RPMI8226 (cell line): ENCODE measurements at places on chromosomes 6 and 20.
A peak's percentile ranks its signal among the peaks of the same experiment; 100 is the strongest.

- DNase-seq, result no peak
Measured at GRCh38 chr6:133544419-133544818, 303.3 kb downstream of the EYA4 start.

DNA sequence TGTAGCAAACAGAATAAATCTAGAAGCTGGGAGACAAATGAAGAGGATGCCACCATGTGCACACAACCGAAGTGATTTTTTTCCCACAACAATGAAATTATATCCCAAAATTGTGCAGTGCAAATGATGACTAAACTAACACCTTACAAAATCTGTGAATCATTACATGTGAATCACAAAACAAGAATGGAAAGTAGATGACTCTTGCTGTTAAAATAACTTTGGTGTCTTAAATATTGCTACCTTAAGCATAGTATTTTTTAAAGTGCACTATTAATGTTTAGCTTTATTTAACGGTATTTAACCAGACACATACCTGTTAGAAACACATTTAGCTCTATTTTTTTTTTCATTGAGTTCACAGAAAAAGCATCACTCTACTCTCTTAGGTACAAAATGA, 190.8 kb downstream of the TBC1D32 start:
- no peak for DNase-seq

DNA sequence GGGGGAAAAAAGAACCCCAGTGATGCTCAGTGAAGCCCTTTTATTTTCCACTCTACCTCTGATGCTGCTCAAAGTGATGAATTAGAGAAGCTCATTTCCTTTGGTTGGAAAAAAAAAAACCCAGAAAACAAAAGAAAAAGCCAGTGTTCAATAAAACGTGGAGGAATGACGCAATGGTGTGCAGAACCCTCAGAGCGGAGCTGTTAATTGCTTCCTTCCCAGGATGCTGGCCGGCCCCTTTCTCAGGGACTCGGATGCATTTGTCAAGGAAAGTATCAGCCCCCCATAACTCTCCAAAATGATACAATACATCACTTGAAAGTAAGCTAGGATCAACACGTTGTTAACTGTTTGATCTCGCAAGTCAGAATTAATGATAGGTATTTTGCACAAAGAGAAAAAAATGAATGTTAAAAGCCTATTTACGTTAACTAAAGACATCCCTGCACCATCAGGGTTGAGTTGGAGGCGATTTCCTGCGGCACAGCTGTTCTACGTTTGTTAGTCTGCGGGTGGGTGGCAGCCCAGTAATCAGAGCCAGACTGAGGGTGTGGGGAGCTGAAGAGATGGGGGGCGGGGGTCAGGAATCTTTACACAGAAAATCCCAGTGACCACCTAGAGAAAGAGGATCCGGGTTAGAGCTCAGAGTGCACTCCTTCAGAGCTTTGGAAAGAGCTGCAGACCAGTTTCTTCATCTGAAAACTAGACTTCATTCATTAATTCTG, 132.4 kb downstream of the BMP7 start:
- DNase-seq, result no peak

DNA sequence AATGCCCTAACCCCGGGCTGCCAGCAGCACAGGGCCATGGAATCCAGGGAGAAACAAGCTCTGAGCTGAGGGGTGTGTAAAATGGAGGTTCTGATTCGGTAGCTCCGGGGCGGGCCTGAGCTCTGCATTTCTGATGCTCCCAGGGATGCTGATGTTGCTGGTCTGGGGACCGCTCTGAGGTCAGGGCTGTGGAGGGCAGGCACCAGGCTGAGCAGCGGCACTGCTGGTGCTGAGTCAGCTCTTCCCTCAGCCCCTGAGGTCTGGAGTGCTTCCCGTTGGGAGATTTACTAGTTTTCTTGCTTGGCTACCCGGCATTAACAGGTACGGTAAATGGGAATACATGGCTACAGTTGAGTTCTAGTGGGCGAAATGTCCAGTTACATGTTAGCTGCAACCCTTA, 18.6 kb upstream of the CST3 start:
- no peak for DNase-seq

GRCh38 chr6:165098165-165098564, 211.2 kb downstream of the C6orf118 start:
- DNase-seq, result peak; percentile 23

DNA sequence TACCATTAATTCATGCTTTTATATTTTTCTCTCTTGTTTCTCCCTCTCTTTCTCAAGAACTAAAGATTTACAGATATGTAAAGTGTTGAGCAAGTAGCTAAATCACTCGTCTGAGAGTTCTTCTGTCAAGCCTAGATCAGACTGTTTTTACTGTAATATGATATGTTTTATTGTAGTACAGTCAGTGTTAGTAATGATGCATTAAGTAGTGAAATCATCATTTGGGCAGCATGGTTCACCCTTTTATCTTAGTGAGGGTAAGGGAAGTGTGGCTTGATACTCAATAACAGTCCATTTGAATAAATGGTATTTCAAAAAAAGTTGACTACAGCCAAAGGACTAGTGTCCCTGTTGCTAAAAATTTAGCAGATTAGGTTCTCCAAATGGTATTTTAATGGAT, 9.2 kb downstream of the CYB5R4 start:
- no peak for DNase-seq

GRCh38 chr6:16344756-16345155, 106.4 kb downstream of the GMPR start:
- no peak for DNase-seq

GRCh38 chr6:157822245-157823000, 623 bp upstream of the SNX9 start:
- DNase-seq, result peak; percentile 25

- DNase-seq, result no peak
Measured at GRCh38 chr6:110538416-110539160, 62.2 kb upstream of the SLC22A16 start.

DNA sequence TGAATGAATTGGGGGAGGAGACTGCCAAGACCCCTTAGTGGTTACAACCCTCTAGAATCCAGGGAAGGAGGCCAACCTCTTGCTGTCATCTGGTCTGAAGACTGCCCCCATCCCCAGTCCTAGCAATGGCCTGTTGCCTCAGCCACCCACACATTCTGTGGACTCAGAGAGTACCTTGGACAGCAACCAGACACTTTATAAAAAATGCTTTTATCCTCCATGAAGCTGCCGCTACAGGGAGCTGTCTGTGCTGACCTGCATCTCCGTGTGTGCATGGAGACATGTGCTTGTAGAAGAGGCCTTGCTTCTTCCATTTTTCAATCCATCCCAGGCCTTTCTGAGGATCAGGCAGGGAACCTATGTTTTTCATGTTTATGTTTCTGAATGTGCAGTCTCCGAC, 15.2 kb downstream of the CDH22 start:
- peak; percentile 50 for DNase-seq

GRCh38 chr20:60352596-60352995, 394.4 kb downstream of the CDH26 start:
- no peak for DNase-seq

DNA sequence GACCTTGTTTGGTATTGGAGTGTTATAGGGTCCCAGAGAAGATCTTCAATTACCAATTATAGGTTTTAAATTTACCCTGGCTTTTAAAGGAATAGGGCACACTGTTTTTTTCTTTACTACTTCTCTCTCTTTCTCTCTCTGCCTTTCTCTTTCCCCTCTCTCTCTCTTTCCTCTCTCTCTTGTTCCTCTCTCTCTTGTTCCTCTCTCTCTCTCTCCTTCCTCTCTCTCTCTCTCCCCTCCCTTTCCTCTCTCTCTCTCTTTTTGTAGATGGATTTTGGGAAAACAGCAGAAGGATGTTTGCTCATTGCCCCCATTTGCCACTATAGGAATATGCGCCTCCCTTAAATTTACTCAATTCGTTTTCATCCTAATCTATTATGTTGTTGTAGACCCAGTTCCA, 45.2 kb downstream of the TBX18 start:
- no peak for DNase-seq

DNA sequence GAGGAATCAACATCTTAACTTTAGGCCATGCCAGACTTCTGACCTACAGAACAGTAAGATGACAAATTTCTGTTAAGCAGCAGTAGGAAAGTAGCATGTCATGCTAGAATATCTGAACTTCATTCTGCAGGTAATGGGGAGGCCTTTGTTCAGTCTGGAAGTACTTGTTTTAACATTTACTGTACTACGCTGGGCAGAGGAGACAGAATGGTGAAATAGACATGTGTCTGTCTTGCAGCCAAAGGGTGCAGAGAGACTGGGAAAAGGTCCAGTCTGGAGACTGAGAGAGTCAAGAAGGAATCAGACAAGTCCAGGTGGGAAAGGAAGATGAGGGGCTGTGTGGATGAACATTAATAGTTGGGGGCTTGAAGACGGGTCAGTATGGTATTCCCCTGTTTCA, 17.5 kb upstream of the ZBTB2 start:
- DNase-seq, result no peak

GRCh38 chr6:164068527-164068926, 654.0 kb downstream of the QKI start:
- DNase-seq, result no peak

DNA sequence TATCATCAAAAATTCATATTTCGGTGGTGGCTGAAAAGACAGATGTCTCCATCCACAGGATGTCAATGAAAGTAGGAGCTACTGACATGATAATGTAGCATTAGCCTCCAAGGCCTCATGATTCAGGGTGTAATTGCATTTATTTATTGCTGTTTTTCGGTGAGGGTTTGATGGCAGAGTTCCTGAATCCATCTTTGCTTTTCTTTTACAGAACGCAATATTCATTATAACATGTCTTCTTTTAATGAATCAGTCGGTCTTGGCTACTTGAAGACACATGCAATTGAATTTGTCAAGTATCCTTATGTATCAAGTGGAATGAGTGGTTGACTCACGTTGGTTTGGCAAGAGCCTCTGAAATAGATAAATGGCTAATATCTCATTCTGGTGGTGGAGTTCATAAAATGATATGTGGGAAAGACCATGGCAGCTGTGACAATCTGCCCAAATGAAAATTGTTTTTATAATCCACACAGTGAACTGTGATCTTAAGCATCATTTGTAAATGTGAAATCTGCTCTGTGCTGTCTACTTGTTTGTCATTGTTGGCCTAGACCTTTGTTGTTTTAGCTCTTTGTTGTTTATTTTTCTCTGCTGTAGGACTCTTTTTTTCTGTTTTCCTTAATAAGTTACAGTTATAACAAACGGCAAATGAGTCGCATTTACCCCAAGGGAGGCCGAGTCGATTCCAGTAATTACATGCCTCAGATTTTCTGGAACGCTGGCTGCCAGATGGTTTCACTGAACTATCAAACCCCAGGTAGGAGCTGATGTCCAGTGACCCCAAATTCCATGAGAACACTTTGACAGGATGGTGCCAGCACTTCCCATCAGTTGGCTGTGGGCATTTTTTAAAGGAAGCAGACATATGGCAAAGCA, 105.7 kb upstream of the LAMP5 start:
- DNase-seq, result no peak

DNA sequence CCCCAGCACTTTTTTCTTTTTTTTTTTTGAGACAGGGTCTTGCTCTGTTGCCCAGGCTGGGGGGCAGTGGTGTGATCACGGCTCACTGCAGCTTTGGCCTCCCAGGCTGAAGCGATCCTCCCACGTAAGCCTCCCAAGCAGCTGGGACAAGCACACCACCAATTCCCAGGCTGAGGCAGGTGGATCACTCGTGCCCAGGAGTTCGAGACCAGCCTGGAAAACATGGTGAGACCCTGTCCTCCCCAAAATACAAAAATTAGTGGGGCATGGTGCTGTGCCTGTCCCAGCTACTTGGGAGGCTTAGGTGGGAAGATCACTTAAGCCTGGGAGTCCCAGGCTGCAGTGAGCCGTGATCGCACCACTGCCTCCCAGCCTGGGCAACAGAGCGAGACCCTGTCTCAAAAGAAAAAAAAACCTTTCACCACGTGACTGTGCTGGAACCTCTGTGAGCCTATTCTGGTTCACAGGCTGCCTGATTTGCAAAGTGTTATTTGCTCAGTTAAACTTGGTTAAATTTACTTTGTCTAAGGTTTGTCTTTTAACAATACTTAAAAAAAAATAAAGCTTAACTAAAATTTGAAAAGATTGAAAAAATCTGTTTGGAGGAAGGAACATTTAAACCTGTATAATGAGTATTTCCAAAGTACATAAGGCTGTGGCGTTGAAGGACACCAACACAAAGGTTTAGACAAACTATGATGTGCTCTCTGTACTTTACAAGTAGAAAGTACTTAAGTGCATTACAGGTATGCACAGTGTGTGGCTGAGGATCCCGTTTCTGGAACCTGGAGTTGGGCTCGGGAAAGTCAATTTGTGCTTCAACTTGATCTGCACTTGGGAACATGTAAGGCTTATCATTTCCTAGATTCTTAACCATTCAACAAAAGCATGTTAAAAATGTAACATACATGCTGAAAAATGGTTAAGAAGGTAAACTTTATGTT, 55.0 kb downstream of the PPP1R3G start:
- no peak for DNase-seq

GRCh38 chr6:163757520-163757919, 343.0 kb downstream of the QKI start:
- DNase-seq, result no peak

DNA sequence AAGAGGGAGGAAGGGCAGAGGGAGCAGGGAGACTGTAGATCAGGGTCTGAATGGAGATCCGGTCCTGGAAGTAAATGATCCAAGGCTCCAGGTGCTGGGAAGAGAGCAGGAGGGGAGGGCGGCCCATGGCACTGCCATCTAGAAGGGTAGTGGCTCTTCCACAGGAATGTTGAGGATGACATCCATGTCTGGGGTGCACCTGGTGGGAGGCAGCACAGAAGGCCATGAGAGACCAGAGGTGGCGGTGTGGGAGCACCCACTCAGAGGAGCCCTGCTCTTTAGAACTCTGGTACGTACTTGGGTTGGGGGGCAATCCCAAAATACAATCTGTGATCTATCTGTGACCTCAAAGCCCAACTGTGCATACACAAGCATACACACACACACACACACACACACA, 13.5 kb downstream of the DEFB132 start:
- no peak for DNase-seq

GRCh38 chr6:81750681-81751387, 1.6 kb downstream of the TENT5A start:
- no peak for DNase-seq

DNA sequence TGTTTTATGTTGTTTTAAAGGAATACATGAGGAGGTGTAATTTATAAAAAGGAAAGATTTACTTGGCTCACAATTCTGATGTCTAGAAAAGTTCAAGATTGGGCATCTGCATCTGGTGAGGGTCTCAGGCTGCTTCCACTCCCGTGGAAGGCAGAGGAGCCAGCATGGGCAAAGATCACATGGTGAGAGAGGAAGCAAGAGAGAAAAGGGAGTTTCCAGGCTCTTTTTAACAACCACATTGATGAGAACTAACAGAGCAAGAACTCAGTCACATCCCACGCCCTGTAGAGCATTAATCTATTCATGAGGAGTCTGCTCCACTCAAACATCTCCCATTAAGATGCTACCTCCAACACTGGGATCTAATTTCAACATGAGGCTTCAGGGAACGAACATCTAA, 1666.3 kb downstream of the HACE1 start:
- no peak for DNase-seq

- no peak for DNase-seq
Measured at GRCh38 chr20:9203081-9203447, 134.2 kb downstream of the PLCB4 start.
